ENCODE measurements at places on chromosomes 1 and 21.

DNA sequence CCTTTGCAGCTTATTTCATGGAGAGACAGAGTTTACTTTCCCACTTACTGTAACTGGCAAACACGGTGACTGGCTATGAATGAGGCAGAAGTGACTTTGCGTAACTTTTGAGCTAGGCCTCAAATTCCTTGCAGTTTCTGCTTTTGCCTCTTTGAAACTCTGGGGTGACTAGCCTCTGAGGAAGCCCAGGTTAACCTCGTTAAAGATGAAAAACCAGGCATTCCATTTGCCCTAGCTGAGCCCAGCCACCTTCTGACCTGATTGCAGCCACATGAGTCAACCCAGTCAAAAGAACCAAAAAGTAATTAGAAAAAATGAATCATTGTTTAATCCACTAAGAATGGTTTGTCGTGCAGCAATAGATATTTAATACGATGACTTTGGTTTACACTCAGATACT, 20.4 kb downstream of the PRMT6 start:
- no peak overlapping the region for H3K4me3 ChIP-seq
- H3K36me3 ChIP-seq, result no peaks in the 10 kb centered on the region
- peaks cover 4% of the 10 kb centered on the region for H3K27me3 ChIP-seq
- no peak overlapping the region for H3K27ac ChIP-seq

DNA sequence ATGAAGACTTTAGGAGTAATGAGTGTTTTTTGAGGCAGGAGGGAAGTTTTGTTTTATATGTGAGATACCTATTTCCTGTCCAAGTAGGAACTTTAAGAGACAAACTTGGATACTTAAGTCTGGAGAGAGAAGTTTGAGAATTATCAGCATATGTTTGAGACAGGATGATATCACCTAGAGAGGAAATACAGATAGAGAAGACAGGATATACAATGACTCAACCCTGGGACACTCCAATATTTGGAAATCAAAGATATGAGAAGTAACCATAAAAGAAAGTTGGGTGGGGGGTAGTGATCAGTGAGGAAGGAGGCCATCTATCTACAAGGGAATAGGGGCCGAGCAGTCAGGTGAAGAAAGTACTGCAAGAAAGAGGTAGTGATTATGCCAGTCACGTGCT, 6.5 kb downstream of the LCE7A start:
- H3K27ac ChIP-seq, result no peak overlapping the region
- H3K36me3 ChIP-seq, result no peaks in the 10 kb centered on the region

DNA sequence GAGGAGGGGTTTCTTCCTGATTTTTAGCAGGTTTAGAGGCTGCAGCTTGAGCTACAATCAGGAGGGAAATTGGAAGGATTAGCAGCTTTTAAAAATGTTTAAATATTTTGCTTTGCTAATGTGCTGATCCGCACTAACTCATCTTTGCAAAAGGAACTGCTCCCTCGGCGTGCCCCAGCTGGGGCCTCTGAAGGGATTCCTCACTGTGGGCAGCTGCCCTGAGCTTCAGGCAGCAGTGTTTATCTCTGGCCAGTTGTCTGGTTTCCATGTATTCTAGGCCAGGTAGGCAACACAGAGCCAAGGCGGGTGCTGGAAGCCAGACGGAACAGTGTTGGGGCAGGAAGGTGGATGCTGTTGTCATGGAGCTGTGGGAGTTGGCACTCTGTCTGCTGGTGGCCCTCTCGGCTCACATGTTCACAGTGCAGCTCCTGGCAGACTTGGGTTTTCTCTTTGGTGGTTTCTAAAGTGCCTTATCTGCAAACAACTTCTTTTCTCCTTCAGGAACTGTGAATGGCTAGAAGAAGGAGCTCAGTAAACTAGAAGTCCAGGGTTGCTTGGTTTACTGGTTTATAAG, 18.9 kb downstream of the NECAP2 start:
- no peak overlapping the region for H3K4me3 ChIP-seq
- DNase-seq, result no peak
- H3K36me3 ChIP-seq, result peaks cover 60% of the 10 kb centered on the region

GRCh38 chr21:29616209-29616751, 317.6 kb downstream of the BACH1 start:
- no peaks in the 10 kb centered on the region for H3K4me1 ChIP-seq
- no peak overlapping the region for H3K27ac ChIP-seq
- H3K36me3 ChIP-seq, result no peaks in the 10 kb centered on the region
- DNase-seq, result no peak

- H3K36me3 ChIP-seq, result peaks cover 48% of the 10 kb centered on the region
- DNase-seq, result peak; percentile 21
- H3K4me1 ChIP-seq, result peaks cover 76% of the 10 kb centered on the region
- H3K27ac ChIP-seq, result peak overlapping the region; percentile 77
- no peaks in the 10 kb centered on the region for H3K27me3 ChIP-seq
Observed at GRCh38 chr1:67338642-67339041, 31.0 kb downstream of the IL12RB2 start.

GRCh38 chr1:183273300-183273699, 87.2 kb downstream of the LAMC2 start:
- H3K4me3 ChIP-seq, result no peak overlapping the region
- no peak for DNase-seq
- no peaks in the 10 kb centered on the region for H3K36me3 ChIP-seq
- no peaks in the 10 kb centered on the region for H3K27me3 ChIP-seq

DNA sequence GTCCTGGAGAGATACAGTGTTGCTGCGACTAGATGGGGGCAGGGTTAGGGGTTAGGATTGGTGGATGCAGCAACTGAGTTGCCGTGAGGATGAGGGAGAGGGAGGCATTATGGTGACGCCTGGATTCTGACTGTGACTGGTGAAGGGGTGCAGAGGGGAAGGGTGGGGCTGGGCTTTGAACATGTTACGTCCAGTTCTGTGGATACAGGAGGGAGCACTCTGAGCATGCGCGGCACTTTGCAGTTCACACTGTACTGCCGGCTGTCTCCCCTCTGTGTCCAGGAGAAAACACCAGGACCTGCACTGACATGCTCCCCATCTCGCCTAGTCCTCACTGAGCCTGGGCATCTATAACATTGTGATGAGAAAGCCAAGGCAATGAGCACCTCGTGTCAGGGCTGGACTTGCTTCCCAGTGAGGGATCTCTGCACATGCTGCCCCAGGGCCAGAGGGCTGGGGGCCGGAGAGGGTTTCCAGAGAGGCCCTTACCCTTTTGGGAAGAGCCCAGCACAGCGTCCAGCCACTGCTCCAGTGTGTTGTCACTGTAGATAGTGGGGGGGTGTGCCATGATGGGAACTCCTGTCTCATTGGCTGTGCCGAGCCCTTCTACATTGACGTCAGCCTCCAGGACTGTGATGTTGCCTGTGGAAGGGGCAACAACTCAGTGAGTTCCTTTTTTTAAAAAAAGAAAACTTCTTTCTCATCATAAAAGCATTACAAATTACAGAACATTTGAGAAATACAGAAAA, 7.6 kb downstream of the FAM151A start:
- no peak overlapping the region for H3K27ac ChIP-seq
- H3K36me3 ChIP-seq, result no peaks in the 10 kb centered on the region
- DNase-seq, result no peak
- no peak overlapping the region for H3K4me3 ChIP-seq
- no peaks in the 10 kb centered on the region for H3K4me1 ChIP-seq

DNA sequence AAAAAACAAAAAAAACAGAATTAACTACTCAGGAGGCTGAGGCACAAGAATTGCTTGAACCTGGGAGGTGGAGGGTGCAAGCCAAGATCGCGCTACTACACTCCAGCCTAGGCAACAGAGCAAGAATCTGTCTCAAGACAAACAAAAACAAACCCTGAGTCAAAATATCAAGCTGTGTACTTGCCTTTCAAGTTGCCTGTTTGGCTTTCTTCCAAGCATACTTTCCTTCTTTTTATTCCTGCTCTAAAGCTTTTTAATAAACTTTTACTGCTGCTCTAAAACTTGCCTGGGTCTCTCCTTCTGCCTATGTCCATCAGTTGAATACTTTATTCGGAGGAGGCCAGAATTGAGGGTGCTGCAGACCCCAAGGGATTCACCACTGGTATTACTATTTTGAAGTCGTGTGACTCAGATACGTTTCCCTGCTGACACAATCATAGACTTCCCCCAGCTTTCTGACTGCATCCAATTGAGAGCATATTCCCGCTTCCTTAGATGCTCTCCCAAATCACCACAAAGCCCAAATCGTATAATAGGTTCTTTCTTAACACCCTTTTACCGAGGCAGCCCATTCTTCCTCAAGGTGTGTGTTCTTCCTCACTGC, 3.5 kb upstream of the ACBD6 start:
- no peak overlapping the region for H3K4me3 ChIP-seq
- H3K4me1 ChIP-seq, result peaks cover 23% of the 10 kb centered on the region
- peaks cover 5% of the 10 kb centered on the region for H3K36me3 ChIP-seq

DNA sequence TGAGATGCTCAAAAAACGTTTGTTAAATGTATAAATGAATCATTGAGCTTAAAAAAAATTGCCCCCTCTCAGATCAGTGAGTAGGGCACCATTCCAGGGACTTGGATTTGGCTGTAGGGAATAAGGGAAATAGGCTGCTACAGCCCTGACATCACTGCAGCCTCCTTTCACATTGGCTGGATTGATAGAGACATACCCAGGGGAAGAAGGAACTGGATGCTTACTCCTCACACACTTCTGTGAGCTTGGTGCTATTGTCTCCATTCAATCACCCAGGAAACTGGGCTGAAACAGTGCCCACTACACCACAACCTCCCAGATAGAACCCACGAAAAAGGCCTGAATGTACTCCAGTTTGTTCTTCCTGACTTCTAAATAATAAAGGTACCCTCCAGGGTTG, 87.2 kb downstream of the TGFBR3 start:
- no peak for DNase-seq
- no peaks in the 10 kb centered on the region for H3K27me3 ChIP-seq
- H3K27ac ChIP-seq, result no peak overlapping the region
- peaks cover 22% of the 10 kb centered on the region for H3K36me3 ChIP-seq
- no peak overlapping the region for H3K4me3 ChIP-seq
- peaks cover 42% of the 10 kb centered on the region for H3K4me1 ChIP-seq

DNA sequence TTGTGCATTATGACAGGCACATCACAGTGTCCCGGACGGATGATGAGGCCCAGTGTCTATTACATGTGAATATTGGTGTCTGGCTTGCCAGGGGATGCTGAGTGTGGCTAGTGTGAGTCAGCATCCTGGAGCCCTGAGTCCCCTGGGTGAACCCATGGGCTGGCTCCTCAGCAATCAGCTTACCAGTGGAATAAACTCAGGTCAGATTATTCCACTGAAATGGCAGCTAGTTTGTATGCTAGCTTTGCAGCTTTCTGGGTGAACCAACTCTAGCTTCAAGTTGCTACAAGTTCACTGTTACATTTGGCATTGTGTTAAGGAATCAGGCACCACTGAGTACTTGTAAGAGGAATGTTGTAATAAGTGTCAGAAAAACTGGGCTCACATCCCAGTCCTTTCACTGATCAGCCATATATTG, 23.9 kb upstream of the RPTN start:
- no peak overlapping the region for H3K27ac ChIP-seq
- no peak for DNase-seq
- H3K4me3 ChIP-seq, result no peak overlapping the region
- H3K36me3 ChIP-seq, result no peaks in the 10 kb centered on the region

DNA sequence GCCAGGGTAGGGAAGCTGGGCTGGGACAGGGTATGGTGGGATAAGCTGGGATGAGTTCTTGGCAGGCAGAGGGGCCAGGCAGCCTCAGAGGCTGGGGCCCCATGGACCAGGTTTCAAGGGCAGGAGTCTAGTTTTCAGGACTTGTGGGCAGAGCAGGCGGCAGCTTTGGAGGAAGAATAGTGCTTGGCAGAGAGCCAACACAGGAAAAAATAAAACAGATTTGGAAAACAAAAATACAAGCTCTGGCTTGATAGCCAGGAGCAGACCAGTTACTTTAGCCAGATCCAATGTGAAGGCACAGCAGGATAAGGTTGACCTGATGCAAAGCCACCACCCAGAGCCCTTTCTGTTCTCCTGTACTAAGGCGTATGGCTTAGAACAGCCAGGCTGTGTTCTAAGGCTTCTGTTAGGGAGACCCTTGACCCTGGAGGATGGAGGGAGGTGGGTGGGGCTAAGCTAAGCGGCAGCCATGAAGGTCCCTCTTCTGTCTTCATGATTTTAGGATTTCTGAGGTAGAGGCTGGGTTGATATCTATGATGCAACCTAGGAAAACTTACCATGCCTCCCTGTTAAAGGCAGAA, 5.5 kb downstream of the TRAF5 start:
- peaks cover 82% of the 10 kb centered on the region for H3K4me1 ChIP-seq
- H3K27me3 ChIP-seq, result no peaks in the 10 kb centered on the region
- H3K4me3 ChIP-seq, result no peak overlapping the region
- H3K27ac ChIP-seq, result peak overlapping the region; percentile 32
- no peak for DNase-seq

- H3K4me3 ChIP-seq, result no peak overlapping the region
- peaks cover 33% of the 10 kb centered on the region for H3K4me1 ChIP-seq
- H3K27ac ChIP-seq, result no peak overlapping the region
- no peak for DNase-seq
Observed at GRCh38 chr1:236514703-236515442, 8.9 kb upstream of the LGALS8 start.

GRCh38 chr1:116066868-116067565, 44.2 kb upstream of the MAB21L3 start:
- no peak overlapping the region for H3K4me3 ChIP-seq
- H3K36me3 ChIP-seq, result no peaks in the 10 kb centered on the region
- H3K27ac ChIP-seq, result no peak overlapping the region

GRCh38 chr1:92952714-92953113, 8.5 kb downstream of the DIPK1A start:
- H3K4me3 ChIP-seq, result peak overlapping the region; percentile 71
- H3K27me3 ChIP-seq, result no peaks in the 10 kb centered on the region
- no peak for DNase-seq

GRCh38 chr1:26378088-26378878, 5.7 kb upstream of the ZNF683 start:
- H3K4me1 ChIP-seq, result peaks cover 64% of the 10 kb centered on the region
- H3K27me3 ChIP-seq, result no peaks in the 10 kb centered on the region
- peak overlapping the region; percentile 97 for H3K27ac ChIP-seq
- H3K4me3 ChIP-seq, result peak overlapping the region; percentile 81
- DNase-seq, result peak; percentile 81

DNA sequence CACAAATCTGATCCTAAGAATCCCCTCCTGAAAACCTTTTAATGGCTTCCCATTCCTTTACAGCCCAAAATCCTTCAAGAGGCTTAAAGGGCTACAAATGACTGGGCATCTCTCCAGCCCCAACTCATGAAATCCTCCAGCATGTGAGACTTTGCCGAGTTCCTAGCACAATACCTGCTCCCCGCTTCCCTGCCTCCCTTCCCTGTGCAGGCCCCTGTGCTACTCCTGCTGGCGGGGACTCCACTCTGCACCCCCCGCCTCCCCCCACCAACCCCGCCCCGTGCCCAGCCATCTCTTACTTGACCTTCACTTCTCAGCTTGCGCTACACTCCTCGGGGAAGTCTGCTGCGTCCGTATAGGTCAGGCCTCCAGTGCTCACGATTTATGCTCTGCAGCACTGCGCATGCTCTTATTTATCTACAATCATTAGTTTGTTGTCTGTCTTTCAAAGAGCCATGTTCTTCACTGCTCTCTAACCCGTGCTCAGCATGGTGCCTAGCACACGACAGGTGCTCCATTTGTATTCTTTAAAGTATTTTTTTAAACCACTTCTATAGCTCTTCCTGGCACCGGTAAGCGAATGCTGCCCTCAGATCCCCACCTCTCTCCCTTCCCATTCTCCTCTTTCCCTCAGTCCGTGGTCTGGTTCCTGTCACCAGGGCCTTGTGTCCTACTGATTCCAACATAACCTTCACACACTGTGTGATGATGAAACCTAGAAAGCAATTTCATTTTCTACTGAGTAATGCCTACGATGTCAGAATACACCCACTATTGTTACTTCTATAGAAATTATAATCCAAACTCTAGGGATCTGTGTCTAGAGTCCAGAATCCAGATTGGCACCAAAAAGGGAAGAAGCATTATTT, 37.5 kb upstream of the PLA2G2C start:
- no peaks in the 10 kb centered on the region for H3K36me3 ChIP-seq
- H3K4me3 ChIP-seq, result no peak overlapping the region
- peaks cover 41% of the 10 kb centered on the region for H3K27me3 ChIP-seq
- no peak overlapping the region for H3K27ac ChIP-seq
- no peaks in the 10 kb centered on the region for H3K4me1 ChIP-seq
